ENCODE measurements at places on chromosomes 4 and X. TPM values are rescaled to one million over a fixed set of nuclear protein-coding genes. Genes with fewer than 3 reads are reported as not detected.

BTK gene
- not detected for total RNA-seq

SASH3 gene
- total RNA-seq, result not detected

MGARP gene
- total RNA-seq, result not detected

FUNDC2 gene
- 111 TPM for total RNA-seq

FGD1 gene
- 0.65 TPM for total RNA-seq

GRIA3 gene
- not detected for total RNA-seq

IL9R gene
- not detected for total RNA-seq
